ENCODE measurements at places on chromosomes 3 and 15.

GRCh38 chr15:59556380-59556779 lies 55.2 kb upstream of the GCNT3 start:
- DNase-seq, result no peak

DNA sequence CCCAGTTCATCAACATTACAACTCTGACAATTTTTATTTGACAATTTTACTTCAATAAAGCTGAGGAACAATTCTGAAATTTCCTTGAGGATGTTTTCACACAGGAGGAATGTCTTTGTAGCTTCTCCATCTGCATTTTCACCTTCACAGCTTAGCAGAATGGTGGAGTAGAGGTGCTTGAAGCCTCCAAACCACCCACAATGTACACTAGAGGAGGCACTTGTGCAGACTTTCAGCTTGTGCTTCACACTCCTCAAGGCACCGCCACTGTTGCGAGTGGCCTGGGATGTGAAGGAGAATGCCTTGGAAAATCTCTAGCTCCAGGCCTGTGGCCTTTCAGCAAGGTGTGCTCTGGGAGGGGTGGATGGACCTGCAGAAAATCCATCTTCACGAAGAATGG lies 181.9 kb downstream of the EPHB1 start:
- no peak for DNase-seq

GRCh38 chr3:52787246-52787645 lies 7.3 kb upstream of the ITIH3 start:
- DNase-seq, result no peak

DNA sequence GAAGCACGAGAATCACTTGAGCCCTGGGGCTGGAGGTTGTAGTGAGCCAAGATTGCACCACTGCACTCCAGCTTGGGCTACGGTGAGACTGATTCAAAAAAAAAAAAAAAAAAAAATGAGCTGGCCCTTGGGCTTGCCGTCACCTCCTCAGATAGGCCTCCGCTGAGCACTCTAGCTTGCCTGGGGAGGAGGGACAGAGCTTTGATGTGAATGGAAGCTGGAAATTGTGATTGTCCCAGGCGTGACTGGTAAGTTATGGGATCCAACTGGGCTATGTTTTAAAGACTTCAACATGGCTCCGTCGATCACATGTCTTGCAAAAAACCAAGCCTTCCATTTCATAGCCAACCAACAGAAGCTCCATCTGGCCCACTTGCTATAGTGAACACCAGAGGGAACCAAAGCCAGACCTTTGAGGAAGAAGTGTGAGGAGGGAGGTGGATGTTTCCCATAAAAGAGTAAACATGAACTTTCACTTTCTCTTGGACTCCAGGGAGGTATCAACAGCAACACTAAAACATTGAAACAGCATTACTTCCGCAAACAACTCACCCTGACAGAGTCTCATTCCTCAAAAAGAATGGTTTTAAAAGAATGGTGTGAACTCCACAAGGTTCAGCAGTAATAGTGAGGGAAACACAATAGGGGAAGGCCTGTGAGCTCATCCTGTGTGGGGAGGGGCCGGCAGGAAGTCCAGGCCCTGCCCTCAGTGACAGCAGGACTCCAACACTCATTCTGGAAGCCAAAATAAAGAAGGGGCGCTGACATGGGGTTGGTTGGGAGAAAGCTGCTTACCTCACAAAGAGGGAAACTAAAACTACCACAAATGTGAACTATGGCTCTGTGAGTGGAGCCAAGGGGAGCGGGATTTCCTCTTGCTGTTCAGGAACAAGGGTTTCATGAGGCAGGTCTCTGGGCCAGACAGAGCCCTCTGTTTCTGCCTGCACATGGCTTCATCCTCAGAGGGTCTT lies 59.2 kb upstream of the IL12A start:
- no peak for DNase-seq

DNA sequence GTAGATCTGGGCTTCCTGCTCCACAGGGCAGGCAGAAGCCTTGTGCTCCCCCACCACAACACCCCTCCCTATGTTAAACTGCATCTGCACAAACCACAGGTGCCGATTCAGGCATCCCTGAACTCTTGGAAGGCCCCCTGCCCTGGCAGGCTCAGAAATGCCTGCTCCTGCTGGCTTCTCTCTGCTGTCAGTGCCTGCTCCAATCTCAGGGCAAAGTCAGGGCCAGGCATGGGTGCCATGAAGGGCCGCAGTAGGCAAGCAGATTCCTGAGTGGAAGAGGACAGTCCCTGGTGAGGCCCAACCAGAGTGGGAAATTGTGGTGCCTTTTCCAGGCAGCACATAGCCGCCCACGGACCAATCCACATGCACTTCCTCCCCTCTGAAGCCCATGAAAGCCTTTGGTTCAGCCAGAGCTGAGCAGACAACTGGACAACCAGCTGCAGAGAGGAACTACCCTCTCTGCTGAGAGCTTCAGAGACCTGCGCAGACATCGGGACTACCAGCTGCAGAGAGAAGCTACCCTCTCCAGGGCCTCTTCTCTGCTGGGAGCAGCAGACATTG lies 13.6 kb downstream of the PRR20G start:
- no peak for DNase-seq

GRCh38 chr15:57505949-57506391 lies 85.7 kb upstream of the MYZAP start:
- no peak for DNase-seq

DNA sequence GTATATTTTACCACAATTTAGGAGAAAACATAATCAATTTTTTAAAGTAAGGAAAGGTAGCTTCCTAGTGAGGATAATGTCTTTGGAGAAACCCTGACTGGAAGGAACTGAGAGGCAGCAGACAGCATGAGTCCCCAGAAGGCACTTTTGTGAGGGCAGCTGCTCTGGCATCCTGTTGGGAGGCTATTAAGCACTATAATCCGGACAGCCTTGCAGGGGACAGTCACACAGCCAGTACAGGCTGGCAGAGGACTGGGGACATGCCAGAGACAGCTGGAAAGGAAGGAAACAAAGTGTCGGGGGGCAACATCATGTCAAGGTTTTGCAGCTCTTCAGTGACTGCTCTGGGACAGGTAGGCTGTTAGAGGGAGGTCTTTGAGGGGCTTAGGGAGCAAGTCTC lies 15.7 kb downstream of the ACAN start:
- no peak for DNase-seq

DNA sequence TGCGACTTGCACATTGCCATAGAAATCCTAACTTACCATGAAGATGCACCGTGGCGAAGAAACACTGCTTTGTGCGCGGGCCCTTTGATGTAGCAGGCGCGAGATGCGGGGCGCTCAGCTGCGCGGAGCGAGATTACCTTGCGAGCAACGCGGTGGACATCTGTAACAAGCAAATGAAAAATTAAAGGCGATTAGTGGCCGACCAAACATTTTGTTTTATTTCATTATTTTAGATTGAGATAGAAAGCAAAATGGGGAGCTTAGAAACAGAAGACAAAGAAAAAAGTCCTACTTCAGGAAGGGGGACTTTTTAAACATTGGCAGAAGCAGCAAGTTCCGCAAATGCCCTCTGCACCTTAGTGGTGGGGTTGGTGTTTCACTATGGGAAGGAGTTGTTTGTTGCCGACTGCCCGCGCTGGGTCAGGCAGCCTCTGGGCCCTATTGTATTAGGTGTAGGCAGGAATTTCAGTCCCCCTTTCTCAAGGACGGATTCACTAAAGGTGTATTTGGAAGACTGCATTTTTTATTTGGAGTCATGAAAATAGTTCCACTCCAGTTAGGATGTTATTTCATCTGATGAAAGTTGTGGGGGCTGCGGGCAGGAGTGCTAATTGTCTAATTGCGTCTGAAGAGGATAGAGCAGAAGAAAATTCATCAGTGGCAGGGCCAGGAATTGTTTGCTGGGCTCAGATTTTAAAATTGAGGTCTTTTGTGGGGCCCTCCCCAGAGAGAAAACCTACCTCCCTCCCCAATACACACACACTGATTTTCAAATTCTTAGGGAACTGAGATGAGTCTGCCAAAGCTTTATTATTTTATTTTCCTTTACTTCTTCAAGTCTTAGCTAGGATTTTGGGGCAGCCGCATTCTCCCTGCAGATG lies 17.4 kb downstream of the ZIC4 start:
- DNase-seq, result no peak

GRCh38 chr15:50206020-50206419 lies 24.0 kb downstream of the SLC27A2 start:
- no peak for DNase-seq

Measured in cortex of kidney (tissue), 1 donor.